ENCODE measurements at places on chromosomes 11 and 22. TPM values are rescaled to one million over a fixed set of nuclear protein-coding genes. Genes with fewer than 3 reads are reported as not detected.

The SGSM1 gene
- total RNA-seq = 0.08 TPM

The CCDC116 gene
- total RNA-seq = 0.63 TPM

The TRIM49 gene
- not detected for total RNA-seq

The VSIG2 gene
- total RNA-seq = 13.6 TPM

The TSSK2 gene
- total RNA-seq = not detected

The SMTNL1 gene
- total RNA-seq = not detected

The OR5A1 gene
- not detected for total RNA-seq

The ST14 gene
- total RNA-seq = 141 TPM

GRCh38 chr11:94525546-94526324 is 13.5 kb downstream of the C11orf97 start:
- no peak overlapping the region for H3K27ac ChIP-seq
- peaks cover 12% of the 10 kb centered on the region for H3K4me1 ChIP-seq
- no peaks in the 10 kb centered on the region for H3K36me3 ChIP-seq

GRCh38 chr11:97229936-97230335 is 840.1 kb downstream of the JRKL start:
- no peak overlapping the region for H3K4me3 ChIP-seq
- no peaks in the 10 kb centered on the region for H3K36me3 ChIP-seq
- H3K4me1 ChIP-seq = no peaks in the 10 kb centered on the region
- no peaks in the 10 kb centered on the region for H3K27me3 ChIP-seq
- no peak overlapping the region for H3K27ac ChIP-seq
- DNase-seq = no peak

- no peak overlapping the region for H3K27ac ChIP-seq
- H3K4me3 ChIP-seq = no peak overlapping the region
- DNase-seq = no peak
- no peaks in the 10 kb centered on the region for H3K4me1 ChIP-seq
- H3K27me3 ChIP-seq = no peaks in the 10 kb centered on the region
These were observed 406.8 kb downstream of the SHANK2 start for GRCh38 chr11:70845591-70846041.

DNA sequence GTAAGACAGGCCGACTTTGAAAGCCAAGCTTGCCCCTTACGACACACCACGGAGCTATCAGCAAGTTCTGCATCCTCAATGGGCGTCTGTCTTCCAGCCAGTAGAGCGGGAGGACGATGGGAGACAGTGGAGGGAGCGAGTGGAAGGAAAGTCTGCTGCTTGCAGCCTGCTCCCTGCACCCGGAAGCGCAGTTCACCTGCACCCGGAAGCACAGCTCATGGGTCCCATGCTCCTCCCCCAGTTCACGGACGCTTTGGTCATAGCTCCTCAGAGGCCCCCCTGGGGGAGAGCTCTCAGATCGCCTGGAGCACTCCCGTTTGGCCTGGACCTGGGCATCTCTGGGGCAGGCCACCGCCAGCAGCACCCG is 51.3 kb downstream of the FBLN1 start:
- no peak overlapping the region for H3K27ac ChIP-seq
- peaks cover 30% of the 10 kb centered on the region for H3K4me1 ChIP-seq
- H3K27me3 ChIP-seq = no peaks in the 10 kb centered on the region
- DNase-seq = no peak
- H3K36me3 ChIP-seq = peaks cover 17% of the 10 kb centered on the region

DNA sequence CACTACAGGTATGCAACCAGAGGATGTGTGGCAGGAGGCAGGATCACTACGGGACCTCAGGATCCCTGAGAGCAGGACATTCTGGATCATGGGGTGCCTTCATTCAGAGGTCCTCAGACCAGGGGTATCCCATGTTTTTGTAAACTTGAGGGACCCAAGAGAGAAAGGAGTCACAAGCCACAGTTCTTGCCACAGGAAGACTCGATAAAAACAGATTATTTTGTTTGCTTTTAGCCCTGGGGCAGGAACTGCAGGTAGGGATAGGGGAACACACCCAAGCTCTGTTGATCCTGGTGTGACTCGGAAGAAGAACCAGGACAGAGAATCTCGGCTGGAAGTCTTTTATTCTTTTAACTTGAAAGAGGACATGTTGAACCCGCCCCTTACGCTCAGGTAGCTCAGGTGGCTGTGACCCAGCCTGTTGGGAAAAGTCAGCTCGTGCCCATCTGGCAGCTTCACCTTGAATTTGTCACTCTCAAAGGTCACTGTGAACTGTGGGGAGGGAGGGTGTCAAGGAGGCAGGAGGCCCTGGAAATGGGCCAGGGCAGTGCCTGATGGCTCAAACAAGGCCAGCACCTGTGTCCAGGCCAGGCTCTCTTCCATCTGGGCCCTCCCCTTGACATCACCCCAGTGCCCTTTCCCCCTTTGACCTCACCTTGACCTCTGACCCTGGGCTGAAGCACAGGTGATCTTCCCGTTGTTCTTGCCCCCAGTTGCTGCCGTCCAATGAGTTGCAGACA is 9.8 kb downstream of the LGALS2 start:
- DNase-seq = peak; percentile 70
- no peaks in the 10 kb centered on the region for H3K27me3 ChIP-seq
- H3K27ac ChIP-seq = peak overlapping the region; percentile 73
- H3K4me1 ChIP-seq = peaks cover 69% of the 10 kb centered on the region
- peak overlapping the region; percentile 1 for H3K4me3 ChIP-seq

- H3K27me3 ChIP-seq = no peaks in the 10 kb centered on the region
- H3K4me3 ChIP-seq = no peak overlapping the region
- no peak overlapping the region for H3K27ac ChIP-seq
- DNase-seq = peak; percentile 32
- no peaks in the 10 kb centered on the region for H3K4me1 ChIP-seq
These were observed 37.9 kb upstream of the NUP160 start for GRCh38 chr11:47886096-47886495.

DNA sequence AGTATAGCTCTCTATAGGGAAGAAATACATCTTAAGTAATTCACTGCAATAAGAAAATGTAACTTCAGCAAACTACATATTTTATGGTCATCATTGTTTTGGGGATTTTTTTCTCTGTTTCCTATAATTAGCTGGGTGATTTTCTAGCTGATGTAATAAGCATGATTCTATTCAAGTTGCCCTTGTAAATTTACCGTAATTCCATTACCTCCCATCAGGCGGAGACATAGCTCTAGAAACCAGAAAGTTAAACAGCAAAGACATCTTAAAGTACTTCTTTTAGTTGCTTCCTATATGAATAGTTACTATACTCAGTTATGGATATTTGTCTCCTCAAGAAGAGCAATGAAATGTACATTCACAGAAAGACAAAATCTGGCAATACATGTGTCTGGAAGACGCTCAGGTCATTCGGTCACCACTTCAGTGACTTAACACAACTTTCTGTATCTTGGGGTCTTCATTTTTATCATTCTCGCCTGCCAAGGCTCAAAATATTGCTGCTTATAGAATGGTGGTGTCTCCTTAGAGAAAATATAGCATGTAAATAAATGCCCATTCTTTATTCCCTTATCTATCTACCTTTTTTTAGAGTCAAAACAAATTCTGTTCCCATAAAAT is 239.9 kb upstream of the ZC3H12C start:
- no peaks in the 10 kb centered on the region for H3K4me1 ChIP-seq
- no peaks in the 10 kb centered on the region for H3K36me3 ChIP-seq
- DNase-seq = peak; percentile 21
- H3K27me3 ChIP-seq = no peaks in the 10 kb centered on the region
- no peak overlapping the region for H3K4me3 ChIP-seq
- H3K27ac ChIP-seq = no peak overlapping the region
